ENCODE measurements at places on chromosomes 11 and 22. TPM values are rescaled to one million over a fixed set of nuclear protein-coding genes. Genes with fewer than 3 reads are reported as not detected.

- no peaks in the 10 kb centered on the region for H3K27me3 ChIP-seq
- peaks cover 27% of the 10 kb centered on the region for H3K4me1 ChIP-seq
- peaks cover 23% of the 10 kb centered on the region for H3K36me3 ChIP-seq
Observed at GRCh38 chr11:57668434-57668782, 494 bp downstream of the ZDHHC5 start.

DNA sequence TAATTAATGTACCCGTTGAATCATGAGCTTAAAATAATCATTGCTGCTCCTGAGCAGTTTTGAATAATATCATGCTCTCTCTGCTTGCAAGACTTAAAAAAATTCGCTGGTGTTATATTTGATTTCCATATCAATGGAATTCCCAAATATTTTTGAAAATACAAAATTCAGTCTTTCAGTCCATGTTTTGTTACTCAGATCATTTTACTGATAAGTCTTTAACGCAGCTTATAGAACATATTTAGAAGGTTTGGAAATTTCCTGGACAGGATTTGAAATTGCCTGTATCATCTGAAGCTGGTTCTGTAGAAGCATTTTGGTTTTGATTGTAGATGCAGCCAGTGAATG, 1.9 kb downstream of the BMAL1 start:
- DNase-seq, result no peak
- no peaks in the 10 kb centered on the region for H3K27me3 ChIP-seq
- H3K4me1 ChIP-seq, result peaks cover 8% of the 10 kb centered on the region
- H3K36me3 ChIP-seq, result peaks cover 6% of the 10 kb centered on the region
- H3K4me3 ChIP-seq, result peak overlapping the region; percentile 98
- no peak overlapping the region for H3K27ac ChIP-seq

GRCh38 chr11:1675536-1676228, 21.3 kb upstream of the KRTAP5-6 start:
- H3K4me3 ChIP-seq, result no peak overlapping the region
- peaks cover 32% of the 10 kb centered on the region for H3K27me3 ChIP-seq
- no peaks in the 10 kb centered on the region for H3K4me1 ChIP-seq
- no peak for DNase-seq
- H3K36me3 ChIP-seq, result no peaks in the 10 kb centered on the region

GRCh38 chr11:93646399-93646798, 15.1 kb upstream of the CEP295 start:
- no peak overlapping the region for H3K4me3 ChIP-seq
- no peak for DNase-seq
- no peaks in the 10 kb centered on the region for H3K27me3 ChIP-seq
- no peaks in the 10 kb centered on the region for H3K36me3 ChIP-seq

GRCh38 chr11:87428266-87428665, 390.5 kb downstream of the TMEM135 start:
- H3K4me3 ChIP-seq, result no peak overlapping the region
- no peaks in the 10 kb centered on the region for H3K4me1 ChIP-seq
- no peaks in the 10 kb centered on the region for H3K36me3 ChIP-seq
- H3K27ac ChIP-seq, result no peak overlapping the region
- no peak for DNase-seq

- no peak overlapping the region for H3K4me3 ChIP-seq
- no peak overlapping the region for H3K27ac ChIP-seq
- H3K4me1 ChIP-seq, result no peaks in the 10 kb centered on the region
- no peaks in the 10 kb centered on the region for H3K36me3 ChIP-seq
- DNase-seq, result no peak
Observed at GRCh38 chr11:78809931-78810541, 235.4 kb upstream of the NARS2 start.

DNA sequence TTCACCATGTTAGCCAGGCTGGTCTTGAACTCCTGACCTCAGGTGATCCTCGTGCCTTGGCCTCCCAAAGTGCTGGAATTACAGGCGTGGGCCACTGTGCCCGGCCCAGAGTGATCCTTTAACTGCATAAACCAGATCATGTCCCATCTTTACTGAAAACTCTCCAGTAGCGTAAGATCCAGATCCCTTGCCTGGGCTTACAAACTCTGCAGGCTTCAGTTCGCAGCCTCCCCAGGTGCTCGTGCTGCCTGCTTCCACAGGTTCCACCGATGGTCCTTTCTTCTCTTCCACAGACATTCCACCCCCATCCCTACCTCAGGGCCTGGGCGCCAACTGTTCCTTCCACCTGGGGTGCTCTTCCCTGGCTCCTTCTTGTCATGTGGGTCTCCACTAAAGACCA, 88.8 kb upstream of the SHANK2 start:
- no peaks in the 10 kb centered on the region for H3K27me3 ChIP-seq
- H3K27ac ChIP-seq, result no peak overlapping the region
- H3K36me3 ChIP-seq, result no peaks in the 10 kb centered on the region
- no peaks in the 10 kb centered on the region for H3K4me1 ChIP-seq
- DNase-seq, result no peak

GRCh38 chr11:11661326-11662040, 39.7 kb upstream of the GALNT18 start:
- no peak overlapping the region for H3K4me3 ChIP-seq
- no peaks in the 10 kb centered on the region for H3K36me3 ChIP-seq
- no peak for DNase-seq
- H3K27me3 ChIP-seq, result peaks cover 20% of the 10 kb centered on the region

GRCh38 chr11:75031771-75032549, 43.2 kb downstream of the NEU3 start:
- no peaks in the 10 kb centered on the region for H3K4me1 ChIP-seq
- H3K27me3 ChIP-seq, result no peaks in the 10 kb centered on the region
- H3K27ac ChIP-seq, result no peak overlapping the region
- peak; percentile 30 for DNase-seq

DNA sequence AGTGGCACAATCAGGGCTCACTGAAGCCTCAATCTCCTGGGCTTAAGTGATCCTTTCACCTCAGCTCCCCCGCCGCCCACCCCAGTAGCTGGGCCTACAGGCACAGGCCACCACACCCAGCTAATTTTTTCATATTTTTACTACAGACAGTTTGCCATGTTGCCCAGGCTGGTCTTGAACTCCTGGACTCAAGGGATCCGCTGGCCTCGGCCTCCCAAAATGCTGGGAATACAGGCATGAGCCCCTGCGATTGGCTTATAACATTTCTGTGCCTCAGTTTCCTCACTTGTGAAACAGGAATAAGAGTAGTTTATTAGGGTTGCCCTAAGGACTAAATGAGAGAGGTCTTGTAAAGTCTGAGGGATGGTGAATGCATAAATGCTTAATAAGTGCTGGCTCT, 1.2 kb downstream of the VSTM5 start:
- H3K4me3 ChIP-seq, result no peak overlapping the region
- no peaks in the 10 kb centered on the region for H3K4me1 ChIP-seq
- no peaks in the 10 kb centered on the region for H3K36me3 ChIP-seq
- peaks cover 6% of the 10 kb centered on the region for H3K27me3 ChIP-seq
- no peak overlapping the region for H3K27ac ChIP-seq

- H3K4me1 ChIP-seq, result peaks cover 44% of the 10 kb centered on the region
- H3K27ac ChIP-seq, result no peak overlapping the region
- no peaks in the 10 kb centered on the region for H3K27me3 ChIP-seq
- no peak for DNase-seq
- H3K4me3 ChIP-seq, result no peak overlapping the region
Observed at GRCh38 chr11:66339686-66340483, 3.7 kb upstream of the RIN1 start.

- H3K4me3 ChIP-seq, result no peak overlapping the region
- no peaks in the 10 kb centered on the region for H3K36me3 ChIP-seq
- H3K27me3 ChIP-seq, result peaks cover 21% of the 10 kb centered on the region
- DNase-seq, result no peak
- H3K4me1 ChIP-seq, result no peaks in the 10 kb centered on the region
Observed at GRCh38 chr22:48306785-48307510, 1520.7 kb downstream of the BRD1 start.

DNA sequence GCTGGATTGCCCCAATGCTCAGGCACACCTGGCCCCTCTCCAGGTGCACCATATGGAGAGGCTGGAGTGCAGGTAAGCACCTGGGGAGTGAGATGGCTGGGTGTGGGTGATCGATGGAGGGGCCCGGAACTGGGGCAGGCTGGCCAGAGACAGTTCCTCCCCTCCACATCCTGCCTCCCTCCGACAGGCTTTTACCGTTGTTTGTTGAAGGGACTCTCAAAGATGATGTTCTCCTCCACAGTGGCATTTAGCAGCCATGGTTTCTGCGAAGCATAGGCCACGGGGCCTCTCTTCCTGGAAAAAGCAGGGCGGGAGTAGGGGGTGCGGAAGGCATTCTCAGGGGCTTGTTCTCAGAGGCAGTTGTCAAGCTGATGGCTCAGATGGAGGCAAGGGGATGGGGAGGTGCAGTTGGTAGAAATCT, 25.9 kb upstream of the KCNJ11 start:
- peaks cover 2% of the 10 kb centered on the region for H3K4me1 ChIP-seq
- H3K36me3 ChIP-seq, result no peaks in the 10 kb centered on the region
- H3K27me3 ChIP-seq, result no peaks in the 10 kb centered on the region
- no peak for DNase-seq

DNA sequence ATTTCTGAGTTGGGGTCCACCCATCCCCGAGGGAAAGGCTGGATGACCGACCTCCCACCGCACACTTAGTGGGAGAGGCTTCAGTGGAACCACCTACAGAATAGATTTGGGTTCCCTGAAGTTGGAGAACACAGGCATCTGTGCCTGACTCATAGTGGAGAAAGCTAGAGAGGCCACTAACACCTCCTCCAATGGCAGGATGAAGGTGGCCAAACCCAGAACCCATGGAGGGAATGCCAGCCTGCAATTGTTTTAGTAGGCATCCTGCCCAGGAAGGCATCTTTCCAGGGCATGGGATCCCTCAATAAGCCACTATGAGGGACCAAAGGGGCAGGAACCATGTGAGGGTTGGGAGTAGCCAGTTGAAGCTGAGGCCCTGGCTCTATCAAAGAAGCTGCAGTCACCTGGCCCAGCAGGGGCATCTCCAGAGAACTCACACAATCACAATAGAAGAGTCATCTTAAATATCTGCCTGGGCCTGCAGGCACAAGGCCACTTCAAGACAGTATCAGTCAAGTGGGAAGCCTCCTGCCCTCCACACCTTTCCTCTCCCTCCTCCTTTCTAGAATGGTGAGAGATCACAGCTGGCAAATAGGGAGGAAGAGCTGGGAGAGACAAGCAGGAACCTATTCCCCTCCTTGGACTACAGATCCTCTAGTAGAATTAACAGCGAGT, 124.1 kb upstream of the CSNK2A3 start:
- no peak for DNase-seq
- no peak overlapping the region for H3K27ac ChIP-seq
- H3K4me3 ChIP-seq, result no peak overlapping the region
- H3K36me3 ChIP-seq, result no peaks in the 10 kb centered on the region

- no peak overlapping the region for H3K4me3 ChIP-seq
- DNase-seq, result no peak
- no peaks in the 10 kb centered on the region for H3K4me1 ChIP-seq
- H3K36me3 ChIP-seq, result no peaks in the 10 kb centered on the region
- H3K27ac ChIP-seq, result no peak overlapping the region
Observed at GRCh38 chr22:35674335-35674734, 26.1 kb downstream of the APOL6 start.

DNA sequence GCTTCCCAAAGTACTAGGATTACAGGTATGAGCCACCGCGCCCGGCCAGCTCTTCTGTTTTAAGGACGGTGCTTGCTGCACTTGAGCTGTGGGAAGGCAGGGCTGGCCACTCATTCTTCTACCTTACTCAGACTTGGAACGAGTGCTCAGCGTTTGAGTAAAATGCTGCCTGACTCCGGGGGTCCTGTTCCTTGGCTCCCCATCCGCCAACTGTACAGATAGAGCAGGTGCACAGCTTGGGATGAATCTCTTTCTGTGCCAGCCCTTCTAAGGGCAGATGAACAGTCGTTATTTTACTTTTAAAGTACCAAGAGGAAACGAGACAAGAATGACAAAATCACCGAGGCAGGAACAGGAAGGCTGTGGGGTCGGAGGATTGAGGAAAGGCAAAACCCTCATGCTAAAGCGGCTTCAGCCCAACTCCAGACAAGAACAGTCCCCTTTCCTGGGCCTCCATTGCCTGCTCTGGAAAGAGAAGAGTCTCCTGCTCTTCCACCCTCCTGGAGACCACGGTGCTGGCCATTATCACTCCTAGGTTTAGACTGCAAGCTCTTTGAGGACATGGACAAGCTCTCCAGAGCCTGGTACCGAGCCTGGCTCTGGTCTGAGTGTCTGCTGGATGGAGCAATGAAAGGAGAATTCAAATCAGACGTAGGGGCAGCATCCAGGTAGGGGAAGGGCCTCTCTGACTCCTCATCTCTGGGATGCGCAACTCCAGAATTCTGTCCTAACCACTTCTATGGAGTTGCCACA, 1.1 kb upstream of the SUN2 start:
- peak overlapping the region; percentile 55 for H3K4me3 ChIP-seq
- H3K4me1 ChIP-seq, result peaks cover 72% of the 10 kb centered on the region
- DNase-seq, result no peak
- peak overlapping the region; percentile 51 for H3K27ac ChIP-seq
- H3K27me3 ChIP-seq, result no peaks in the 10 kb centered on the region

GRCh38 chr11:129911298-129911697, 15.9 kb upstream of the NFRKB start:
- DNase-seq, result no peak
- H3K4me3 ChIP-seq, result no peak overlapping the region
- no peak overlapping the region for H3K27ac ChIP-seq
- H3K36me3 ChIP-seq, result peaks cover 40% of the 10 kb centered on the region
- no peaks in the 10 kb centered on the region for H3K4me1 ChIP-seq

GRCh38 chr11:46143049-46143806, 22.0 kb upstream of the PHF21A start:
- DNase-seq, result no peak
- H3K4me3 ChIP-seq, result no peak overlapping the region
- no peaks in the 10 kb centered on the region for H3K36me3 ChIP-seq
- H3K27me3 ChIP-seq, result peaks cover 19% of the 10 kb centered on the region
- H3K27ac ChIP-seq, result no peak overlapping the region
- H3K4me1 ChIP-seq, result no peaks in the 10 kb centered on the region

- no peaks in the 10 kb centered on the region for H3K4me1 ChIP-seq
- no peak overlapping the region for H3K27ac ChIP-seq
- peaks cover 3% of the 10 kb centered on the region for H3K27me3 ChIP-seq
- no peaks in the 10 kb centered on the region for H3K36me3 ChIP-seq
Observed at GRCh38 chr11:102197670-102198139, 87.5 kb downstream of the YAP1 start.

DNA sequence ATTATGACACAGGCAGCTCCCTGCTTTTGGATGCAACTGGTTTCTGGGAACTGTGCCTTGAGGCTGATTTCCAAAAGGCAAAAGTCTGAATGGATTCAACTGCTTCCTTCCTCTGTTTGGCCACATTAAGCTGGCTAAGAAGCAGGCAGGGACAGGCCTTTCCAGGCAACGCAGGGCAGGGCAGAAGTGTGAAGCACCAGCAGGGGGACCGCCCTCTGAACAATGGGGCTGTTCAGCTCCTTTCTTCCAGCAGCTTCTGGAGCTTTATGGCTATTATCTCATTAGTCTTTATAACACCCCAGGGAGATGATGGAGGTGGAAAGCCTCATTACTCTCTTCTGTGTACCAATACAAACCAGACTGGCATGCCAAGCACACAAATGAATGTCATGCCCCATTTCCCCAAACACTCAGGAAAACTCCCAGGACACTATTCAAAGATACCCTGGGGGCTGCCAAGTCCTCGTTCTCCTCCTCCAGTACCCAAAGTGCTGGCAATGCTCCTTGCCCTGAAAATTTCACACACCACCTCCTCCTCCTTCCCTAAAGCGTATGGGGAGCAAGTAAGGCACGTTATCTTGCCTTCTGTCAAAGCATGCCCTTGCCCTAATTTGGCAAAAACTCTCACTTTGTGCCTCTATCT, 21.3 kb downstream of the MORC2 start:
- no peaks in the 10 kb centered on the region for H3K27me3 ChIP-seq
- H3K4me1 ChIP-seq, result peaks cover 34% of the 10 kb centered on the region
- no peak for DNase-seq
- H3K27ac ChIP-seq, result no peak overlapping the region
- H3K36me3 ChIP-seq, result peaks cover 9% of the 10 kb centered on the region
- H3K4me3 ChIP-seq, result no peak overlapping the region

TP53I11 gene
- total RNA-seq, result 27.0 TPM

OR10A2 gene
- total RNA-seq, result not detected

FAM83F gene
- total RNA-seq, result 4.1 TPM

RBMXL2 gene
- not detected for total RNA-seq

ZNF280A gene
- total RNA-seq, result not detected

TRIM49 gene
- total RNA-seq, result not detected

All from T-cell (primary cell).